ENCODE measurements at places on chromosomes 5 and 9. TPM values are rescaled to one million over a fixed set of nuclear protein-coding genes. Genes with fewer than 3 reads are reported as not detected.
A peak's percentile ranks its signal among the peaks of the same experiment; 100 is the strongest.

GRCh38 chr9:130751631-130752355 is 58.2 kb downstream of the EXOSC2 start:
- DNase-seq: no peak

DNA sequence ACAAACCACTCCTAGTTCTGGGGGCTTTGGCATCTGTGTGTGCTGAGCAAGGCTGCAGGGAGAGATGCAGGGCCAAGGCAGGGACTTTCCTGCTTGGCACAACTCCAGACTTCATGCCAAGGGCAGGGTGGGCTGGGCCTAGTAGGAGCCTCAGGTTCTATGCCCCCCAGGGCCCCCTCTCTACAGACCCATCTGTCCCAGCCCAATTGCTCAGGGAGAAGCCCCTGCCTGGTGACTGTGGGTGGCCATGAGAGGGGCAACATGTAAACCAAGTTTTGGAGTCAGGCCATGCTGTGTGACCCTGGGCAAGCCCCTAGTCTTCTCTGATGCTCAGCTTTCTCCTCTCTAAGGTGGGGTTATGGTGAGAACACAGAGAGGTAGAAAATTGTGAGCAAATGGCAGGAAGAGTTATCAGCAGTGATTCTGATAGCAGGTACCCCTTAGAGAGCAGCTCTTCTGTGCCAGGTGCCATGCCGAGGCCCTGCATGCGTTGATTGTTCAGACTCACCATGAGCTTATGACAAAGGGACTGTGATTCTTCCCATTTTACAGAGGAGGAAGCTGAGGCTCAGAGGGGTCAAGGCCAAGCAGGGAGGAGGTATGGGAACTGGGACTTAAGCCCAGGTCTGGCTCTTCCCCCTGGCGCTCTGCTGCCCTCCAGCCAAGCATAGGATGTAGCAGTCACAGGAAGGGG is 5.2 kb downstream of the OLFML2A start:
- DNase-seq: no peak

DNA sequence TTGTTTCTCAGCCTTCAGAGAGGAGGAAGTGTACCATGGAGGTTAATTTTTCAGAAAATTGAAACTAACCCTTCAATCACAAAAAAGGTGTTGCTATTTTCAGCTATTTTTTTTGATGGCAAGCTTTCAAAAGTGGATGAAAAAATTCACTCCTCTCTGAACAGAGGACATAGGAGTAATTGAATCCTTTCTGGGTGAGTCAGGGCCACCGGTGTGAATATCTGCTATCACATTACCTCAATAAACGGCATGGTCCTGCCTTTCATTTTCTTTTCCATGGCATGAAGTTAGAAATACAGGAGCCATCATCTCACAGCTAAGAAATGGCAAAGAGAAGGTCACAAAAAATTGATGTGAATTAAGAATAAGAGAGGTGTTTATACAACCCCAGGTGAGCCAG is 90.2 kb upstream of the CCDC112 start:
- no peak for DNase-seq

DNA sequence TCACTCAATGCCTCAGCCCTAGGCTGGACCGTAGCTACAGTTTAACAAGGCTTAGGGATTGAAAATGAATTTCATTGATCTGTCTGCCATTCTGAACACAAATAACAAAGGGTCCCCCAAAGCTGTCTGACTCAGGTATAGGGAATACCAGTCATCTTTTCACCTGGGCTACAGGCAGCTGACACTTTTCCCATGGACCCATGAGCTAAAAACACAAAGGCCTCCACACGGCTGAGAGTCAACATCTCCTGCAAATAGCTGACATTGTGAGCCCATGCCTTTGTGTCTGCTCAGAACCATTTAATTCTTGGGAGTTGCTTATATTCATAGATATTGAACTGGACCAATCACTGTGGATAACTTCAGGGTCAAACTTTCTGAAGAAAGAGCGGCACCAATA is 121.1 kb upstream of the SLIT3 start:
- no peak for DNase-seq

DNA sequence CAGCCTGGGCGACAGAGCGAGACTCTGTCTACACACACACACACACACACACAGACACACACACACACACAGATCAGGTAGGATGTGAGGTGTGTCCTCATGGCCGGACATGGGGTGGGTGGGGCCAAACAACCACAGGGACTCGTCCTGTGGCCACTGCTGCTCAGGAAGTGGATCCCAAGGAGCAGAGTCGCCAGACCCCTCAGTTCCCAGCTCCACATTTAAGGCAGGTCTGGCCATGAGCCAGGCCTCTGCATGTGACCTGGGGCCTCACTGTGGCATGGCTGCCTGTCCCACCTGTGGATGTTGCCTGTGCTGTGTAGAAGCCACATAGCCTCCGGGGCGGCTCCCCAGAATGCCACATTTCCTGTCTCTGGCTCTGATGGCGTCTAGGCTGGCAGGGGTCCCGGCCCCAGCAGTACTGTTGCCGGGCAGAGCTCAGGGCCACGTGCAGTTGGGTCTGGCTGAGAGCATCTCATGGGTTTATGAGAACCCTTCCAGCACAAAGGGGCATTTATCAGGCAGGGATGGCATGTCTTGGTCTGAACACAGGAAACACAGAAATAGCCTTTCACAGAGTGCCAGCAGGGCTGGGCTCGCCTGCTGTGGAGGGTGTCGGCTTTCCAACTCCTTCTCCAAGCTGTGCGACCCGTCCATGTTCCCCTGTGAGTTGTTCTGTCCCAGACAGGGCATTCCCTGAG is 9.9 kb upstream of the NINJ1 start:
- no peak for DNase-seq

DNA sequence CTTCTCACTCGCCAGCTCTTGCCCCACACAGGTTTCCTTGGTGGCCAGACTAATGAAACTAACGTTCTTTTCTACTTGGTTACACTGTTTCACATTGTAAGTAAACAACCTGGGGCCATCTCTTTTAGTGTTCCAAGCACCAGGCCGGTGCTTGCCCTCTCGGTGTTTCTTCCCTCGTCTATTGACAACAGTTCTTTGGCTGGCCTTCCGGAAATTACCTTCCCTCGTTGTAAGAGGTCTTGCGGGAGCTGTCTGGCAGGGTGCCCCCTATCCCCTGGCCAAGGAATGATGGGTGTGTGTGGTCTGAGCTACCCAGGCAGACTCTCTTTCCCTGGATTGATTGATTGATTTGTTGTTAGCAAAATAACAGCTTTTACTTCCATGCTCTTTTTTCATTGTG is 918 bp upstream of the MYMK start:
- no peak for DNase-seq

DNA sequence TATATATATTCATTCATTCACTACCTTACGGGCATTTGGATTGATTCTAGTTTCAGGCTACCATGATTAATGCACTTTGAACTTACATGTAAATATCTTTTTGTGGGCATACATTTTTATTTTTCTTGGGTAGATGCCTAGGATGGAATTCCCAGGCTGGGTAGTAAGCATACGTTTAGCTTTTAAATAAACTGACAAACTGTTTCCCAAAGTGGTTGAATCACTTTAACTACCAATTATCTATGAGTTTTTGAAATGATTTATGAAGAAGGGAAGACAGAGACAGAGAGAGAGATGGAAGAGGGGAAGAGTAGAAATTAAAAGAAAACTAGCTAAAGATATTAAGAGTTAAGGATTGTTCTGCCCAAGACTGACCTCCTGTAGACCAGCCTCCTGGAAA is 612.6 kb downstream of the PSAT1 start:
- no peak for DNase-seq

DNA sequence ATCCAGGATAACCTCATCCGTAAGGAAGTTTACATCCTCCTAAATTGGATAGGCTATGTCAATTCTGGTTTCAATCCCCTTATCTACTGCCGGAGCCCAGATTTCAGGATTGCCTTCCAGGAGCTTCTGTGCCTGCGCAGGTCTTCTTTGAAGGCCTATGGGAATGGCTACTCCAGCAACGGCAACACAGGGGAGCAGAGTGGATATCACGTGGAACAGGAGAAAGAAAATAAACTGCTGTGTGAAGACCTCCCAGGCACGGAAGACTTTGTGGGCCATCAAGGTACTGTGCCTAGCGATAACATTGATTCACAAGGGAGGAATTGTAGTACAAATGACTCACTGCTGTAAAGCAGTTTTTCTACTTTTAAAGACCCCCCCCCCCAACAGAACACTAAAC is 1.3 kb downstream of the ADRB2 start:
- no peak for DNase-seq

DNA sequence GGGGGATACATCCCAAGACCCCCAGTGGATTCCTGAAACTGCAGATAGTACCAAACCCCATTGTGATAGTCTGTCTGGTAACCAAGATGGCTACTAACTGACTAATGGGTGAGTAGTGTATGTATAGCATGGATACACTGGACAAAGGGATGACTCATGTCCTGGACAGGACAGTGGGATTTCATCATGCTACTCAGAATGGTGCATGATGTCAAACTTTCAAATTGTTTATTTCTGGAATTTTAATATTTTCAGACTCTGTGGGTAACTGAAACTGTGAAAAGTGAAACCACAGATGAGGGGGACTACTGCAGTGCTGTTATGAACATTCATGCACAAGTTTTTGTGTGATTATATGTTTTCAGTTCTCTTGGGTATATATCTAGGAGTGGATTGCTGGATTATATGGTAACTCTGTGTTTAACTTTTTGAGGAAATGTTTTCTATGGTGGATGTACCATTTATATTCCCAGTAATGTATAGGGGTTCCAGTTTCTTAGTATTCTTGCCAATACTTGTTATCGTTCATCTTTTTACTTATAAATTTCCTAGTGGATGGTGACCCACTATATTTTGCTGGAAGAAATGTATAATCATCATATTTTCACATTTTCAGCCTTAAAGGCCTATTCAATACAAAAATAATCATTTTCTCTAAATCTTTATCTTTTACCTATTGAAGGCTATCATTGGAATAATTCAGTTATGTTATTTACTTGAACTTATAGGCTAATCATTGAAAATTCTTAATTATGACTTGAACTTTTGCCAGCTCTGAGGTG is 140.9 kb downstream of the NR3C1 start:
- DNase-seq: no peak

DNA sequence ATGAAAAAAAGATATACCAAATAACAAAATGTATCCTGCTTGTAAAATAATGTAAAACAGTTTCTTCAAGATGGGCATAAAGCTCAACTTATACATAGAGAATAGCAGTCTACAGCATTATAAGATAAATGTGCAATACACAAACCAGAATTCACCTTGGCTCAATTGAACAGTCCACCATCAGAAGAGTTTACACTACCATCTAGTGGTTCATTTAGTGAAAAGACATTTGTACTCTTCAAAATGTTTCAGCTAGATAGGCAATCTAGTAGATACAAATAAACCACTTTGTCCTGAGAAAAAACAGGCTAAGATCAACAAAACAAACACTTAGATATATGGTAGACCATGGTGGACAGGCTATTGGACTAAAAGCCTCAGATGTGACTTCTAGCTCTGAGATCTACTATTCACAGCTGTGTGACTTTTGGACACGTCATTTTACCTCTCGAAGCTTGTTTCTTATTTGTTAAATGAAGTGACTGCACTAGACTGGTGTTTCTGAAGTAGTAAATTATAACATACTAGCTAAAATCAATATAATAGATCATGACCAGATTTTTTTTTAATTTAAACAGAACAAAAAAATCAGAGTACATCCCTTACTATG is 22.1 kb upstream of the TPD52L3 start:
- DNase-seq: no peak

GRCh38 chr5:116340799-116341198 is 233.8 kb downstream of the SEMA6A start:
- no peak for DNase-seq

DNA sequence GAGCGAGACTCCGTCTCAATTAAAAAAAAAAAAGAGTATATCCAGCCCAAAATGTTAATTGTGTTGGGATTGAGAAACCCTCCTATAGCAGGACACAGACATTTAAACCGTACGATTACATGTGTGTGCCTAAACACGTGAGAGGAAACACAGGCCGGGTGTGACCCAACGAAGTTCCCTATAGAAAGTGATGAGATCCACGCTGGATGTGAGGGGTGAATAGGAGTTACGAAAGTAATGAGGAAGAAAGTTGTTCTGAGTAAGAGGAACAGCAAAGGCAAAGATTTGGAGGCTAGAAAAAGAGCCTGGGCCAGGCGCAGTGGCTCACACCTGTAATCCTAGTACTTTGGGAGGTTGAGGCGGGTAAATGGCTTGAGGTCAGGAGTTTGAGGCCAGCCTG is 13.6 kb downstream of the NAIF1 start:
- DNase-seq: no peak

- peak; percentile 51 for DNase-seq
These were observed 91.7 kb upstream of the SHB start for GRCh38 chr9:38160613-38161215.

- DNase-seq: no peak
These were observed 539.8 kb upstream of the ZNF608 start for GRCh38 chr5:125286271-125286670.

Gene TXNDC15
- 46.5 TPM for total RNA-seq

Gene TYRP1
- total RNA-seq: 43.8 TPM

Gene TMEM232
- total RNA-seq: 2.9 TPM

Gene ECPAS
- 120 TPM for total RNA-seq

Gene BARHL1
- not detected for total RNA-seq

Gene CATSPER3
- total RNA-seq: 0.74 TPM

Gene GCNT1
- total RNA-seq: 3.5 TPM

Gene HTR1A
- total RNA-seq: not detected
